Upper lobe of left lung (tissue), 6 donors: ENCODE measurements at places on chromosomes 7 and 10. TPM values are rescaled to one million over a fixed set of nuclear protein-coding genes. Genes with fewer than 3 reads are reported as not detected.

The STEAP1 gene
- total RNA-seq: 3.1 TPM

The OPN4 gene
- not detected for total RNA-seq

The HTRA1 gene
- total RNA-seq: 72.8 TPM

The NUDT5 gene
- total RNA-seq: 41.8 TPM

The KIN gene
- 9.1 TPM for total RNA-seq

The AKR1C4 gene
- not detected for total RNA-seq

The PLEKHS1 gene
- 3.9 TPM for total RNA-seq

The HOGA1 gene
- 2.7 TPM for total RNA-seq

DNA sequence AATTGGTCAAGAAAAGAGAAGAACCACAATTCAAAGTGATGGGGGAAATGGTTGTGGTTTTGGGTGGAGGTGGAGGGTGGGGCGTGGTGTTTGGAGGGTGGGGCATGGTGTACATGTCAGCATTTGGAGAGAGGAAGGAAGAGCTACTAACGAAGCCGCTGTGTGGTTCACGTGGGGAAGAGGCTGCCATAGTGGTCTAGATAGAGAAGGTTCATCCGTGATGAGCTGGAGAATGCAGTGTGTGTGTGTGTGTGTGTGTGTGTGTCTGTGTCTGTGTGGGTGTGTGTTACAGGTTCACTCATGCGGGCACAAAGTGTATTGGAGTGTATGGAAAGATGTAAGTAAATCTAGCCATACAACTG lies 6.1 kb upstream of the VCL start:
- DNase-seq: peak; percentile 75

GRCh38 chr10:81886939-81887338 lies 11.9 kb downstream of the NRG3 start:
- no peak for DNase-seq

DNA sequence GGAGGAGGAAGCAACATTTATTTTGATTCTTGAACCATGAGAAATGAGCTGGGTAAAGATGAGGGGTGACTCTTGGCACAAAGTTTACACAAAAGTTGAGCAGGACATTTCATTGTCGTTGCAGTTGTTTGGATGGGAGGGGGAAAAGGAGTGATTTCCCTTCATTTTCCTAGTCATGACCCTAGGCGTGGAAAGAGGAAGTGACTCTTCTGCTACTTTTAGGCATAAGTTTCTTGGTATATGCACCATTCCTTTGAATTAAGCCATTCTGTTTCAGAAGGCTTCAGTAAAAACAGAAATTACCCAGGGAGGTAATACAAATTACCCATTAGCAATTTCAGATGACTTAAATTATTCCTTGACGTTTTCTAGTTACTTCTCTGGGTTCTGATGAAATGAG lies 113.9 kb upstream of the FAM171A1 start:
- no peak for DNase-seq

GRCh38 chr10:132232023-132232951 lies 45.5 kb downstream of the DPYSL4 start:
- DNase-seq: peak; percentile 66

- no peak for DNase-seq
Observed at GRCh38 chr10:72525277-72525676, 100.6 kb downstream of the MICU1 start.

DNA sequence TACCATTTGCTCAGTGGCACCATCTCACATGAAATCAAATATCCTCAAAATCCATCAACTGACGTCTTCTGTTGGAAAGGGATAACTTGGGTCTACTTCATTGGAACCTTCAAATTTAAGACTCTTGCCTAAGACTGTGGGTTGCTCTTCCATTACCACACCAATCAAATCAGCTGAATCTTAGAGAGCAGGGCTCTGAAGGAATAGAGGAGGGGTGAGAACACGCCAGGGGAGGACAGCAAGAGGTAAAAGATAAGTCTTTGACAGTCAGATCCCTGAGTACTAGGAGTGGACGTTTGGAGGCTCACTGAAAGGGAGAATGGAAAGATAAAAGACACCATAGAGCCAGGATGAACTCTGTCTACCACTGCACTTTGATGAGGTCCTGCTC lies 107.5 kb downstream of the CCDC71L start:
- DNase-seq: no peak

DNA sequence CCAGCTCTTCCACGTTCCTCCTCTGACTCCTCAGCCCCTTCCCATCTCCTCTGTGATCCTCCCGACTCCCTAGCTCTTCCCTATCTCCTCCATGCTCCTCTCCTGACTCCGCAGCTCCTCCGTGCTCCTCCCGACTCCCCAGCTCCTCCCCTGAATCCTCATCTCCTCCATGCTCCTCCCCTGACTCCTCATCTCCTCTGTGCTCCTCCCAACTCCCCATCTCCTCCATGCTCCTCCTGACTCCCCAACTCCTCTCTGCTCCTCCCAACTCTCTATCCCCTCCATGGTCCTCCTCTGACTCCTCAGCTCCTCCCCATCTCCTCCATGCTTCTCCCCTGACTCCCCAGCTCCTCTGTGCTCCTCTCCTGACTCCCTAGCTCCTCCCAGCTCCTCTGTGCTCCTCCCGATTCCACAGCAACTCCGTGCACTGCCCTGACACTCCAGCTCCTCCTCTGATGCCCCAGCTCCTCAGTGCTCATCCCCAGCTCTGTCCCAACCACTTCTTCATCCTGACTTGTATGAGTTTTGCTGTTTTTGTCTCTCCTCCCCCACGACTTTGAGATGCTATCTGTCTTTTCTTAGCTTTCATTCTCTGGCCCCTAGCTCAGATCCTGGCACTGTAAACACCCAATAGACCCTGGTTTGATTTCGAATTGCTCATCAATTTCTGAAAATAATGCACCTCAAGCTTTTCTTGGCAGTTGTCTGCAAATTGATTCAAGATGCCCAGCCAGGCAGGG lies 38.3 kb downstream of the OAT start:
- no peak for DNase-seq

DNA sequence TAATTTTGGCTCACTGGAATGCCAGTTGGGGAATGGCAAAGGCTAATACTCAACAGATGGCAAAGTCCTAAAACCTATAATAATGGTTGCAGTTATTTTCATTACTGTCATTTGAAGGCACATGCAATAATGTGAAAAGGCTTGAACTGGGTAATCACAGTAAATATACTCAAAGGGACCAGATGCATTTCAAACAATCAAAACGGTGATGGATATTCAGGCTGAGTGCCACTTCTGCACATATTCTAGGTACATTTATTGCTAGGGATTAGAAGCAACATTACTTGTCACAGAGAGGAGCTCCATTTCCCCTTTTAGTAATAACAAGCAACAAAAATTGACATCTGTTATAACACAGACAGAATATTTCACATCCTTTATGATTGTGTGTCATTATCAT lies 171.8 kb downstream of the NXPH1 start:
- DNase-seq: no peak

- no peak for DNase-seq
Observed at GRCh38 chr10:133448120-133448519, 5.6 kb upstream of the SCART1 start.

DNA sequence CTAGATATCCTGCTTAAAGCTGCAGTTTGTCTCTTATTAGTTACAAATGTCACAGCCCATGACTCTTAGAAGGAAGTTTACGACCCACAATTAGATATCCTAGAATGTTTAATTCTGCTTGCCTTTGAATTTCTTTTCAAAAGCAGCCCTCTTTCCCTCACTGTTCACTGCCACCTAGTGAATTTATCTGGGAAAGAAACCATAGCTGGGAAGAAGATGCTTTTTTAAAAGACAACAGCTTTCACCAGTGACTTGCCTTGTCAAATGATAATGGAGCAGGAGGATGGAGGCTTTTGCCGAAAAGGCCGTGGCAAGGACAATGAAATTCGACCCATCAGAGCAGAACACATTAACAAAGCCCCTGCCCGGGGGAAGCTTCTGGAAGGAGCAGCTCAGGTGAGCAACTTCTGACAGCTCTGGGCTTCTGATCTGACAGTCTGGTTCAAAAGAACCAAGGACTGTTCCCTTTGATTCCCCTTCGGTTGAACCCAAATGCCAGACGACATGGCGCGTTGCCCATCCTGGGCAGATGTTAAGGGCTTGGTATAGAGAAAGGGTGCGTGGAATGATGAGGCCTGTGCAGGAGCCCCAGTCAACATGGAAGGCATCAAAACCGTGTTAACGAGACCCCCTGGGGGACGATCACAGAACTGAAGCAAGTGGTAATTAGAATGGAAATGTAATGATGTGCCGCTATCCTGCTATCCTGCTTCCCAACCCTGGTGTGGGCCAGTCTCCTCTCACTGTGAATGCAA lies 236.8 kb downstream of the FRMD4A start:
- DNase-seq: no peak
